Stimulated activated CD8-positive, alpha-beta memory T cell treated with anti-CD3 and anti-CD28 coated beads, Interleukin-15, amount 100 ng/mL, for 1 hour (primary cell): ENCODE measurements at places on chromosomes 4 and X.

GRCh38 chrX:124289443-124289842 lies 43.0 kb upstream of the TEX13D start:
- DNase-seq: no peak

GRCh38 chr4:177178246-177178645 lies 131.4 kb upstream of the NEIL3 start:
- DNase-seq: no peak

DNA sequence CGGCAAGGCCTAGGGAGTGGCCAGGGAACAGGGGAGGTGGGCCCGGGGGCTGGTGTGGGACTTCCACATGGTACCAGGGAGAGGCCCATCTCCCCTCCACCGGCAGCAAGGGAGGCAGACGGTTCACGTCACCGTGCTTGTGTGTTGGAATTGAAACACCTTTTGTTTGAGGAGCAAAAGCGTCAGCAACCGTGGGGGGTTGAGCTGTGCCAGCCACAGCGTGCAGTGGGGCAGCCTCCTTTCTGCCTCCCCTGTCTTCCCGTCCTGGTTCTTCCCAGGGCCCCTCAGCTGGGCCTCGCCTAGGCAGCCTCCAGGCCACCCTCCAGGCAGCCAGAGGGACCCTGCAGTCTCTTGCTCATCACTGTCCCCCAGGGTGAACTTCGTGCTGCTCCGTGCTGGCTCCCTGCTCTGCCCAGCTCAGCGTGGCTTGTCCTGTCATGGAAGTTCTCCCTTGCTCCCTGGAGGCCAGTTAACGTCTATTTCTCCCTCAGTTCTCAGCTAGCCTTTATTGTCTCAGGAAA lies 32.1 kb upstream of the HGFAC start:
- DNase-seq: no peak

DNA sequence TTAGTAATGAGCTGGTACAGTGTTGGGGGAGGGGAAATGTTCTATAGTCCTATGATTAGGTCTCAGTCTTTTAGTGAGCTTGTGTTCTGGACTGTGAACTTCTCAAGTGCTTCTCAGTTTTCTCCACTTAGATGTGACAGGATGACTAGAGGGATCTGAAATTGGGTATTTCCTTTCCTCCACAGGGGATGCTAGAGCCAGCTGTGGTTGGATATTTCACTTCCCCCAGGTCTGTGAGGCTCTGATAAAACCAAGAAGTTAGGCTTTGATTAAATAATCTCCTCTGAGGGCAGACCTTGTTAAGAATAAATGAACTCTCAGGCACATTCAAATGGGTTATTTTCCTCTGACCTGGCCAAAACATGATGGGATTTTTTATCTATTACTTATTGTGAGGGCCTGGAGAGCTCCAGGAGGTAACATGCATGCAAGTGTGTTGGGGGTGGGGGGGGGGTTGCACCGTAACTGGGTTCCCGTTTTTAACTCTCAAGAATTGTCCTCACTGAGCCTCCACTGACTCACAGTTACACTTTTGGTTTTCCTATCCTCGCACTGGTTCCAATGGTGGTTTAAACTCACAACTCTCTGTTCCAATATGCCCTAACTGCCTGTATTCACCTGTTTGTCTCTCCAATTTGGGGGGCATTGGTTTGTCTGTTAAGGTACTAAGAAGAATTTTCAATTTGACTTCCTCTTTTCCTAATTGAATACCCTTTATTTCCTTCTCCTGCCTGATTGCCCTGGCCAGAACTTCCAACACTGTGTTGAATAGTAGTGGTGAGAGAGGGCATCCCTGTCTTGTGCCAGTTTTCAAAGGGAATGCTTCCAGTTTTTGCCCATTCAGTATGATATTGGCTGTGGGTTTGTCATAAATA lies 28.1 kb upstream of the GLRA3 start:
- DNase-seq: no peak

DNA sequence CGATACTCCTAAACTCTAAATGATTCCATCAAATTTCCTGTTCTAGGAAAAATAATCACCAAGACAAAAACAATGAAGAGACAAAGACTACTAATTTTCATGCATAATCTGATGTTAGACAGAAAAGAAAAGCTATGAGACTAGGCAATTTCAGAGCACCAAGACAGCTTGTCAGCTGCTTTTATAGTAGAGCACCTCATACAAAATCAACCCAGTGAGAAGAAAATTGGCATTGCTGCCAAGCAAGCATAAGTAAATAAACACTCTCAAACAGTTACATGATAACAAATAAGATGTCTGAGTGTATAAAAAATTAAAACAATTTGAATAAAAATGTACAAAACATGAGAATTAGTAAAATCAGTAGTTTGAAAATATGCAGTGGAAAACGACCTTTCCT lies 1544.6 kb downstream of the C4orf33 start:
- no peak for DNase-seq

GRCh38 chrX:118665204-118665603 lies 62.2 kb upstream of the IL13RA1 start:
- DNase-seq: no peak

GRCh38 chr4:156230176-156230575 lies 276.5 kb upstream of the CTSO start:
- DNase-seq: no peak

DNA sequence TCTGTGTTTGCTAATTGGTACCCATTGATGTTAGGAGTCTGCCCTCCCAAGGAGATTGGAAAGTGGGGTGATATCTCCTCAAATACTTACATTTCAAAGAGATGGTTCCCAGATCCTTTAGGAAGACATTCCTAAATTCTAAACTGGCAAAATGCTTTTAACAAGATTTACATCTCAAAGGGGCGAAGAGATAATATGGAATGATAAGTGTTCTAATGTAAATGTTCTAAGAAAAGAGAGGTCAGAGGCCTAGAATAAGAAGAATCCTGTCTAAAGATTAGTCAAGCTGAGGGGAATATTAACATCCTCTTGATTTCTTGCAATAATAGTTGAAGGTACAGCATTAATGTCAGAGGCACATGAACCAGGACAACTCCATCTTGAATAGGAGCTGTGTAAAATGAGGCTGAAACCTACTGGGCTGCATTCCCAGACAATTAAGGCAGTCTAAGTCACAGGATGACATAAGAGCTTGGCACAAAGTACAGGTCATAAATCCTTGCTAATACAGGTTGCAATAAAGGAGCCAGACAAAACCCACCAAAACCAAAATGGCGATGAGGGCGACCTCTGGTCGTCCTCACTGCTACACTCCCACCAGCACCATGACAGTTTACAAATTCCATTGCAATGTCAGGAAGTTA lies 2248.1 kb downstream of the ARAP2 start:
- DNase-seq: no peak

GRCh38 chr4:5865896-5866599 lies 26.8 kb downstream of the CRMP1 start:
- no peak for DNase-seq

- no peak for DNase-seq
Observed at GRCh38 chr4:17546678-17547077, 30.3 kb upstream of the LAP3 start.

- DNase-seq: no peak
Observed at GRCh38 chrX:110008011-110008635, 5.2 kb downstream of the TMEM164 start.

- no peak for DNase-seq
Observed at GRCh38 chr4:42523066-42523718, 125.9 kb downstream of the SHISA3 start.

GRCh38 chr4:81915430-81915829 lies 443.7 kb upstream of the RASGEF1B start:
- no peak for DNase-seq

- DNase-seq: no peak
Observed at GRCh38 chrX:82775426-82775825, 732.7 kb upstream of the POU3F4 start.

DNA sequence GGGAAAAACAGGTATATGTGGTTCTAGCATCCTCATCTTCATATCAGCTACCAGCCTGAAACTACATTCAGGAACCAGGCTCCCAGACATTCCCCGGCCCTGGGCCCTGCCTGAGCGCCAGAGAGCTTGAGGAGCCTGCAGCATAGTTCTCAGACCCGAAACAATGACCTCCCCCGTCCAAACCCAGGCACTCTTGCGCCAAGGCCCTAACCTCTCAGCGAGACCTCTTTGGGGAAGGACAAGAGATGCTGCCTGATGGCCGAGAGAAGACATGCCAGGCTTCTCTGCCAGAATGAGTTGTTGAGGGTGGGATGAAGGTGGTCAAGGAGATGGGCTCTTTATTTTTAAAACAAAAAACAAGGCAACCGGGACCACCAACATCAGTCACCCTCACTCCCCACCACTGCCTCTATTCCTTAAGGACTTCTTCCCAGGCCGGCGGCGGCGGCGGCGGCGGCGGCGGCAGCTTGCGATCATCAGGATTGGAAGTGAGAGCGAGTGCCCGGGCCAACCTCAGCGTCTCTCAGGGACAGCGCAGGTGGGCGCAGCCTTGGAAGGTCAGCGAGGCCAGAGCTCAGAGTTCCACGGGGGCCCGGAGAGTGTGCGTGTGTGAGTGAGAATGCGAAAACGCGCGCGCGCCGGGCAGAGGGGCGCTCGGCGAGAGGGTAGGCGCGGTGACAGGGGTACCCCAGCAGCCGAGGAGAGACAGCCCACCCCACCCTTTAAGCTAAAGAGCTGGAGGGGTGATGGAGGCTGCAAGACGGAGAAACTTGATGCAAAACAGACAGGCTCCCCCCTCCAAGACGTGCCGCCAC lies 601 bp downstream of the INPP4B start:
- no peak for DNase-seq

DNA sequence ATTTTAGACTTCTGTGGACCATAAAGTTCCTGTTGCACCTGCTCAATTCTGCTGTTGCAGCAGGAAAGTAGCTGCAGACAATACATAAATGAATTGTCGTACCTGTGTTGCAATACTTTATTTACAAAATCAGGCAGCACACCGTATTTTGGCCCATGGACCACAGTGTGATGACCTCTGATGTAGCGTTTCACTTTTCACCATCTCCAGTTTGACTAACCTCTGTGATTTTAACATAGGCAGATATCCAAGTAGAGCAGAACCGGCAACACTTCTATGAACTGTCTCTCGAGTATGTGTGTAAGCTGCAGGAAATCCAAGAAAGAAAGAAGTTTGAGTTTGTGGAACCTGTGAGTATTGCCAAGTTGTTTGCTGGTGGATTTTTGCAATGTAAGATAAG lies 132.7 kb downstream of the ARHGAP10 start:
- DNase-seq: no peak

DNA sequence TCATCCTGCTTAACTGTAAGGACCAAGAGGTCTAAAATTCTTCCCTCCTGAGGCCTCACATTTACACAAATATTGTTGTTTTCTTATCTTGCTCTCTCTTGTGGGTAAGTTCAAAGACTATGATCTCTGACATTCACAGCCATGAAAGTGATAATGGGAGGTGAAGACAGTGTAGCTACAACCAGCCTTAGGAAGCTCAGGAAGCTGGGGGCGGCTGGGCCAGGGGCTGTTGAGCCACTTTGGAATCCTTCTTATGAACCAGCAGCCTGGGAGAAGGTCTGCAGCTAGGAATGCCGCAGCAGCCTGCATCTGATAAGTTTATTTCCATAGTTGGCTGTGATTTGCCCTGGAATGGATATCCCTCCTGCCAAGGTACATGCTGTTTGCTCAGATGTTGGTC lies 316.2 kb downstream of the STIM2 start:
- DNase-seq: no peak

DNA sequence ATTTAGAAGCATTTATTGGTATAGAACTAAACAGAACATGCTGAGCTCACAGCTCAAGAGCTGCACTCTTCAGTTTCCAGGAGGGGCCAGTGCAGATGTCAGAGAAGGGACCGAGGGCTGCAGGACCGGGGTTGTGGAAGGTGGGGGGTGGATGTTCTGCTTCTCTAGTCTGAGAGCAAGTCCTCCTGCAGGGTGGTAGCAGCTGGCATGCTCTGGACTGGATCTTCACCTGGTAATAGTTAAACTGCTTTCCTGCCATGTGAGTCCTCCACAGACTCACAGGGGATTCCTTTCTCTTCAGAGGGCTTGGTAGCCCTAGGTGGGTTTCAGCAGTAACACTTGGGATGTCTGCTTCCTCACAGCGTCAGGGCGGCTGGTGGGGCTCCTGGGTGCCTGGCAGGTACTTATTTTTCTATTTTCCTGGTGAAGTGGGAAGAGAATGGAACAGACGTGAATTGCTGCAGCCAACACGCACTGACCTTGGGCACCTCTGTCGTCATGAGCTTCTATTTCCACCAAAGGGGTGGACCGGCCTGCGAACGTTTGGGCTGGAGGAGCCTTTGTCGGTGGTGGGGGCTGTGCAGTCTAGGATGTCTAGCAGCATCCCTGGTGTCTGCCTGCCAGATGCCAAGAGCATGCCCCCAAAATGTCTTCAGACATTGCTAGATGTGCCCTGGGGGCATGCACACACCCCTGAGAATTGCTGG lies 2.5 kb downstream of the MAEA start:
- DNase-seq: no peak

- no peak for DNase-seq
Observed at GRCh38 chrX:34382416-34382815, 250.3 kb upstream of the FAM47A start.

DNA sequence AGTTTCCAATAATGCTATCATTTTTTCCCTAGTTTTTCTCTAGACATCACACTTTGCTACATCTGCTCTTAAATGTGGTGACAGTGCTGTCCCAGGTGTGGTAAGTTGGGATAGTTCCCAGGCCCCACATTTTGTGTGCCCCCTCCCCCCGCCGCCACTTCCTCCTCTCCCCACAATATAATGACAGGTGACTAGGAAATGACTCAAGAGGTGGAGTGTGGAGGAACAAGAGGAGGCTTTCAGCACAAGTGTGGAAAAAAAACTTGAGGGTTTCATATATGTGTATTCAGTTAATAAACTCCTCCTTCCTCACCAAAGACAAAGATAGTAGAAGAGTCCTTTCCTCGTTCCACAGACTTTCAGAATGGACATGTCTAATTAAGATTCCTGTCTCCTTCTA lies 18.3 kb upstream of the IL21 start:
- DNase-seq: no peak

GRCh38 chr4:95610061-95610569 lies 61.3 kb upstream of the UNC5C start:
- DNase-seq: no peak

DNA sequence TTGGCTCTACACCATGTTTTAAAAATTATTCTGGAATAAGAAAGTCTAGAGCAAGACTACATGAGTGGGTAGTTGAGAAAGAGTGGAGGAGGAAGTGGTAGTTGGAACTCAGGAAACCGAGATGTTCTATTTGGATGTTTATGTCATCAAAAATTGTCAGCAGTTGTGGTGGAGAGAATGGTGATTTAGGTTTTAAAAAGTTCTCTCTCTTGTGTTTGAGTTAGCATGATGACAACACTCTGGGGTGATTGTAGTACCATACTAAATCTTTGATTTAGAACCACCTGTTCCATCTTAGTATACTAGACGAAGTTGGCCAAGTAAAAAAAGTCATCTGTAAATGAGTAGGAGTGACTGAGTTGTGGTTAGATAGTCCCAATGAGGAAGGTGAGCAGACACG lies 40.7 kb downstream of the KLHL2 start:
- DNase-seq: no peak
